ENCODE measurements at places on chromosomes 1 and 21.

GRCh38 chr1:244335456-244335855 is 116.3 kb downstream of the ADSS2 start:
- DNase-seq, result no peak

DNA sequence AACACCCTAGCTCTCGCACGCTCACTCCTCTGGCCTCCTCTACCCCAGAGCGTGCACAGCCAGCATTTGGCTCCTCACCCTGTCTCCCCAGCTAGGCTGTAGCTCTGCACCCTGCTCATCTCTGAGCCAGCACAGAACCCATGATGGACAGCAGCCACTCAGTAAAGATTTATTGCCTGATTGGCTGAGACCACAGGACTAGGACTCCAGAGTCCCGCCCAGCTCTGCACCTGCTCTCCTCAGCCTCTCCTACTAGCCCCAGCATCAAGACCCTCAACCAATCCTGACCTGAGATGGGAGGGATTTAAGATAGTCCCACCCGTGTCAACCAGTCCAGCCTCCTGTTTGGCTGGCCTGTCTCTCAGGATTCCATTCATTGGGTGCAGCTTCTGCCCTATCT is 9.3 kb downstream of the C1QB start:
- no peak for DNase-seq

DNA sequence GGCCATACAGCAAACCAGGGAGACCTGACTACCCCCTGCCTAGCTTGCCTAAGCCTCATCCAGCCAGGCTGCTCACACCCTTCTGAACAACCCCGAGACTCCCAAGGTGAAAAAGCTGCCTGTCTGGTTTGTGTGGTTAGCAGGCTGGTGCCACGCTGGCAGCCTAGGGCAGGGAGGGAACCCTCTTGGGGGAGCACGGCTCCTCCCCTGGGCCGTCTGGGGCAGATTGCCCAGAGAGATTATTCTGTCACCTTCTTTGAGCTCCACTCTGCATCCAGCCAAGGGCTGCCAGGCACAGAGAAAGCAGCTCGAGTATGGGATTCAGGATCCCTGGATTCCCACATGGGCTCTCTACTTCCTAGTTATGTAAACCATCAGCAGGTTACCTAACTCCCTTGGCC is 27.5 kb upstream of the TCEA3 start:
- peak; percentile 50 for DNase-seq

- DNase-seq, result no peak
Measured at GRCh38 chr1:244741692-244742091, 88.8 kb downstream of the DESI2 start.

GRCh38 chr1:231410036-231410612 is 12.0 kb downstream of the EGLN1 start:
- no peak for DNase-seq

DNA sequence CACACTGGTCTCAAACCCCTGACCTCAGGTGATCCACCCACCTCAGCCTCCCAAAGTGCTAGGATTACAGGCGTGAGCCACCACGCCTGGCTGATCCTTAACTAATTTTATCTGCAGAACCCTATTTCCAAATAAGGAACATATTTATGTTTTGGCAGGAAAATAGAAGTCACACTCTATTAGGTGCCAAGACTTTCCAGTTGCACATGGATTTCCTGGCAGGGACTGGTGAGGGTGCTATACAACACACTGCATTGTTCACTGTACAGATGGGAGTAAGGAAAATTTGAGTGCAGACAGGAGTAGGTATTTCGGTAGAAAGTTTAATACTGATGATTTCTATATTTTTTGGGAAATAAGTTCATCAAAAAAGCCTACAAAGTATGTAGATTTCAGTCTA is 605.3 kb upstream of the B3GALT2 start:
- DNase-seq, result no peak

DNA sequence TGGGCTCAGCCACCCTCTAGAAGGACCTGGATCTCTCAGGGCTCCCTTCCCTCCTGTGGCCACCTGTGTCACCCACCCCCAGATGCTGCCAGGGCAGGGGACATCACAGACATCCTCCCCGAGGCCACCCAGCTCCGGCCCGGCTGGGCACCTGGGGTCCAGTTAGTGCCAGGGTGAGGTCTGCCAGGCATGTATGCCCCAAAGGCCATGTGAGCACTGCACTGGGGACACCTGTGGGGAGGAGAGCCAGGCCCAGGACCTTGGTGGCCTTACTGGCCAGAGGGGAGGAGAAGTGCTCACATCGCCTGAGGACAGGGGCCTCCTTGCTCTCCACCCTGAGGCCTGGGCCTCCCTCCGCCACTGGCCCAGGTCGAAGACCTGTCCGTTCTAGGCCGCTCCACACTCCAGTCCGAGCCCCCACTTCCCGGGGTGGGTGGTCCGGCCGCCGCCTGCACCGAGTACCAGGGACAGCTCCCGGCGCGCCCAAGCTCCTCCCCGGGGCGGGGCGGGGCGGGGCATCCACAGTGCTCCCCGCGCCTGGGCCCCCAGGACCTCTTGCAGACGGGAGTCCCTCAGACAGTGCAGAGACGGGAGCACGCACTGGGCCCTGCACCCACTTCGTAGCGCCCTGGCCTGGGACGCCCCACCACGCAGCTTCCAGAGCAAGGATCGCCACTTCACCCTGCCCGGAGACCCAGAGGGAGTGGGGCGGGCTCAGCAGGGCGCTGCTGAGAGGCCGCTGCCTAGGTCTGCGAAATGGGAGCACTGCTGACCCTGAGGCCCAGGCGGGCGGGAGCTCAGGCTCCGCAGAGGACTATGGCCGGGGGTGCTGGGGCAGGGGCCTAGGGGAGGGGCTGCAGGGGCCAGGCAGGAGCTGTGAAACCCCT is 34.3 kb upstream of the CCDC27 start:
- DNase-seq, result no peak

DNA sequence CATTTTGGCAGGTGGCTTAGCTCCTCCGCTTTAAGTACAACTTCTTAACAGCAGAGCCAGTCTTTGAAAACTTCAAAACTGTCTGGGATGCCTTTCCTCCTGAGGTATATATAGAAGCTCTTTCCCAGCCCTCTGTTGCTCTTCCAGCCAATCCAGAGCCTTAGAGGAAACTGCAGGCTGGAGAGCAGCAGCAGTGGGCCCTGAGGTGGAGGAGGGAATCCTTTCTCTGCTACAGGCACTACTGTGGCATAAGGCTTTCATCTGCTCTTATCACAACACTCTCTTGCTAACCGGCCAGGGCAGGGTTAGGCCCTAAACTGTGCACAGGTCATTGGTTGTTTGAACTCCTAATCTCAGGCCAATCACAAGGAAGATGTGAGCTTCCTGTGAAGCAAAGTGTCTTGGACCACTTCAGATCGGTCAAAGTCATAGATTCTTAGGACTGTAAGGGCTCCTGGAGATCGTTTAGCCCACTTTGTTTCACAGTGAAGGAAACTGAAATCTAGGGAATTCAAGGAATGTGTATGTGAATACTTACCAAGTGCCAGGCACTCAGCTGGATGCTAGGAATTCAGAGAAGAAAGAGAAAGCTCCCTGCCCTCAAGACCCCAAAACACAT is at the start of gene RGS5:
Gene RGS5 (minus strand): TSS at position 84 of the 619 bp plus-strand sequence. CDS start 81 bp downstream, at position 3.
- no peak for DNase-seq

DNA sequence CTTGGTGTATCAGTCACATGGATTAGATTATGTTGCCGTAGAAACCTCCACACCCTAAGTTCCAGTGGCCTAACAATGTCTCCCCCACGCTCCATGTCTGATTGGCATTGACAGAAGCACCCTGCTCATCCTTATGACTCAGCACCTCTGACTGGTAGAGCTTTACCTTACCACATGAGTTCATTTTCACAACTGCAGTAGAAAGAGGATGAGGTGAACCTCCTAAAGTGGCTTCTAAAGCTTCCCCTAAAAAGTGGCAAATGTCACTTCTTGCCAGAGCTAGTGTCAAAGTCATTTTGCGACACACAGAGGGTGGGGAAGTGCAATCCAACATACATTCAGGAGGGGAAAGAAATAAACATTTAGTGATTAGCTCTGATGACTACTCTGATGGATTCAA is 30.6 kb upstream of the LYPD8 start:
- DNase-seq, result no peak

GRCh38 chr21:32186804-32187203 is 92.0 kb downstream of the MIS18A start:
- DNase-seq, result no peak

DNA sequence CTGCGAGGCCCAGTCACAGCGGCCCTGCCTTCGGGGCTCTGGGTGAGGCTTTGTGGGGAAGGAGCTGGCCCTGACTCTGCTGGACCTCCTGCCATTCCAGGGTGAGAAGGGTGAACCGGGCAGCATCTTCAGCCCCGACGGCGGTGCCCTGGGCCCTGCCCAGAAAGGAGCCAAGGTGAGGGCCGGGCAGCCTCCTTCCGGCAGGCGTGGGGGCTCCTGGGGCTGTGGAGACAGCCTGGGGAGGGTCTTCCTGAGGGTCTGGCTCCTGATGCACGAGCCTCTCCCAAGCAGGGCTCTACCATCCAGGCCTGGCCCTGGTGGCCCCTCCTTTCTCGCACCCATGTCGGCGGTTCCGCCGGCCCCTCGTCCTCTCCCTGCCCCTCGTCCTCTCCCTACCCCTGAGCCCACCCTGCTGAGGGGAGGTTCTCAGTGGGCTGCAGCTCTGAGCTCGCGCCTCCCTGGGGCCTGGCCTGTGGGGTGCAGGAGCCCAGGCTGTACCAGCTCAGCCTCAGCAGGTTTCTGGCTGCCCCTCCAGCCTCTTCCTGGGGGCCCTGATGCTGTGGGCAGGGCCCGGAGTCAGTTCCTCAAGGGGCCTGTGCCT is 48.7 kb downstream of the SLC19A1 start:
- DNase-seq, result no peak

DNA sequence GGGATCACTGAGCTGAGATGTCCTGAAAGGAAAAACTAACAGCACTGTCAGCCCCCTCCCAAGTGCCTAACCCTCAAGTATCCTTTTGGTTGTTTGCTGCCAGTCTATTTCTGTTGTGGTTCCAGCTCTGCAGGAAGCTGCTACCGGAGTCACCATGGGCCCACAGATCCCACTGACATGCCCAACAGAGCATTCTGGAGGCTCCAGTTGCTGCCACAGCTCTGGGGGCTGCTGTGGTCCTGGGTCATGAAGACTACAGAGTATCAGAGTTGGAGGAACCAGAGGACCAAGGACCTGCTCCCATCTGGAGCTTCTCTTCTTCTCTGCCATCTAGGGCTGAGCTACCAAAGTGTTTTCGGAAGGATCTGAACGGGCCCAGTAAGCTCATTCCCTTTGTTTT is 910 bp downstream of the LCE3A start:
- DNase-seq, result no peak

GRCh38 chr1:154419620-154420571 is 14.8 kb downstream of the IL6R start:
- DNase-seq, result peak; percentile 49

- DNase-seq, result peak; percentile 26
Measured at GRCh38 chr1:94858276-94858675, 38.1 kb downstream of the SLC44A3 start.

DNA sequence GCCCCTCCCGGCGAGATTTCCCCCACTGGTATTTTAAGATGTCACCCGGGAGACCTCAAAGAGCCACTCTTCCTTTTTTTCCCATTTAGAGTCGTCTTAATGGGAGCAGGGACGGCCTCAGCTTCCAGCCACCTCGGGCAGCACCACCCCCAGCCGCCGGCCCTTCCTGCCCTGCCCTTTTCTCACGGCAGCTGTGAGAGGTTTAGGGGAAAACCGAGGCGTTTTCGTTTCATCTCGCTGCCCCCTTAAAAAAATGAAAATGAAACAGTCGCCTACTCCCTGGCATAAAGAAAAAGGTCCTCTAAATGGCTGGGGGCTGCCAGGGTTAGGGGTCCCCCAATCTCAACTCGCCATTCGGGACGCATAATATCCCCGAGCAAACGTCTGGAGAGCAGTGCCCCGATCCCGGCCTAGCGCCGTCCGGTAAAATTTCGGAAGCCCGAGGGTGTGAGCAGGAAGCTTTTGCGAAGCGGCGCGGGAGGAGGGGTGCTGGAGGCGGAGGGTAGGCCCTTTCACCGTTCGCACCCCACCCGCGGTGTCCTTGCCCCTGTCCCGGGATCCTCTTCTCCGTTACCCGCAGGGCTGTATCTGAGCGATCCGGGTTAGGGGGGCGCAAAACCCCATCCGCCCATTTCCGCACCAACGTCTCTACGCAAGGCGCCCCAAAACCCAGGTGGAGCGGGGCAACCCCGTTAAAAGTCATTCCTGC is 1.2 kb downstream of the RUNX3 start:
- no peak for DNase-seq

- no peak for DNase-seq
Measured at GRCh38 chr21:25029580-25029979, 577.7 kb downstream of the MRPL39 start.

DNA sequence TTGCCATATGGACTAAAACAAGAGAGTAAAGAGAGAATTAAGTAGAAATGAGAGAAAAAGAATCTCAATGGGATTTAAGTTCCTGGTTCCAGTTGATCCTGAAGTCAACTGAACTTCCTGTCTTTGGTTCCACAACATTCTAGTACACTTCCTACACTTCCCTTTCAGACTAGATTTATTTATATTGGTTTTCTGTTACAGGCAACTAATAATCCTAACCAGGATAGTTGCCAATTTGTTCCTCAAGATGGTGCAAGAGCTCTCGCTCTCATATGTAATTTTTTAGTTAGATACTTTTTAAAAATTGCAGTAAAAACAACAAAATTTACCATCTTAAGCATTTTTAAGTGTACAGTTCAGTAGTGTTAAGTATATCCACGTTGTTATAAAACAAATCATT is 28.8 kb upstream of the TRIM45 start:
- DNase-seq, result no peak

DNA sequence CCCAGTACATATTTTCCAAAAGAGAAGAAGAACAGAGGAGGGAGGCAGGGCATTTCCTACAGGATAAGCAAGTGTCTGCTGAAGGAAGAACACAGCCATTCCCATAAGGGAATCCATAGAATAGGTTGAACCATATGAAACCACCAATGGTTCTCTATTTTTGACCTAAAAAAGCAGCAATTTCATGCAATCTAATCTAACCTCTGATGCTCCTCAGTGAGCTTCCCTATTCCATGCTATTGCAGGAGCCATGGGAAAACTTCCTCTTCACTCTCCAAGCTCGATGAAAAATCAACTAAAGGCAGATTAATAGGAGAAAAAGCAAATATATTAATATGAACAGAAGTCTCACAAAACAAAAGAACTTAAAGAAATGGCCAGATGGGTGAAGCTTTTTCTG is 50.5 kb downstream of the SIPA1L2 start:
- DNase-seq, result no peak

- no peak for DNase-seq
Measured at GRCh38 chr1:3922201-3922725, 22.2 kb upstream of the C1orf174 start.

- no peak for DNase-seq
Measured at GRCh38 chr1:37515185-37516034, 844 bp upstream of the MEAF6 start.

- DNase-seq, result no peak
Measured at GRCh38 chr1:113508364-113509164, 118.2 kb downstream of the MAGI3 start.

DNA sequence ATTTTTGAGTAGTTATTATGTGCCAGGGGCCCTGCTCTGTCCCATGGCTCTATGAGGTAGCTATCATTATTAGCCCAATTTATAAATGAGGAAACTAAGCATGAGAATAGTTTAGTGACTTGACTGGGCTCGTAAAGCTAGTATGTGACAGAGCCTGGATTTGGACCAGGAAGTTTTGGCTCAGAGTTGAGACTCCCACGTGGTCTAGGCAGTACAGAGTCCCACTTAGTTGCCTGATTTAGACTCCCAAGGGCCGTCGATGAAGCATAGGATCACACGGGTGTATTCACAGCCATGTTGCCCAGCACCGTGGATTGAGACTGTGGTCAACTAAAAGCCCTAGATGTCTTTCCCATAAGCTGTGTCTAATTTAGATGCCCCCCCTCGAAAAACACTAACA is 81.7 kb downstream of the DDX20 start:
- DNase-seq, result no peak

All from NCI-H2029 (cell line).